ENCODE measurements at places on chromosomes 2 and 18.

- no peak for DNase-seq
These were observed 117.5 kb upstream of the TPO start for GRCh38 chr2:1295740-1296139.

- DNase-seq = no peak
These were observed 2.7 kb upstream of the VWA3B start for GRCh38 chr2:98084151-98084868.

DNA sequence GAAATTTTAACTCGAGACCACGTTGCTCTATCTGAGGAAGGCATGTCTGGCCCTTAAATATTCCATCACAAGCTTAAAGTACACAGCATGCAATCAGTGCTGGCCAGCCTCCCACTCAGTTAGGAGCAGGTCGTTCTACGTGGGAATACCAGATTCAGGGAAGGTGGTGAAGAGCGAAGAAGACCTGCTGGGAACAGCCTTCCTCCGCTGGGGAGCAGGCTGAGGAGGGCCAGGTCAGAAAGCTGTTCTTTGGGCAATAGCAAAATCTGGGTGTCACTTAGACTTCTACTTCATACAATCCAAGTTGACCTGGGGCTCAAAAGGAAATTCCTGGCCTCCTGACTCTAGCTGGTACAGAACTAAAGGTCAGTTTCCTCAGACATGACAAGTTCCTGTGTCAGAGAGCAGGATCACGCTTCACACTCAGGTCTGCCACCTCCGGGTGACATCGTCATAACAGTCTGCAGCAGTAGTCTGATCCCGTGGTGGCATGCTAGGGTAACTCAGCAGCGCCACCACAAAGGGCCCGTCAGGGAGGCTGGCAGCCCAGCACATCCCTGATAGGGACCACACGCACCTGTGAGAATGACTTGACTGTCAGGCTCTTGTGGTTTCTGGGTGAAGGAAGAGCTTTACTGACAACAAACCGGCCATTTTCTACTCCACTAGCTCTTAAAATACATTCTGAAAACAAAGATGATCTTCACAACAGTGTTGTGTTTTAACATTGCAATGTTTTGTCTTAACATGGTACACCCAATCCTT lies 35.2 kb upstream of the NAPG start:
- no peak for DNase-seq

DNA sequence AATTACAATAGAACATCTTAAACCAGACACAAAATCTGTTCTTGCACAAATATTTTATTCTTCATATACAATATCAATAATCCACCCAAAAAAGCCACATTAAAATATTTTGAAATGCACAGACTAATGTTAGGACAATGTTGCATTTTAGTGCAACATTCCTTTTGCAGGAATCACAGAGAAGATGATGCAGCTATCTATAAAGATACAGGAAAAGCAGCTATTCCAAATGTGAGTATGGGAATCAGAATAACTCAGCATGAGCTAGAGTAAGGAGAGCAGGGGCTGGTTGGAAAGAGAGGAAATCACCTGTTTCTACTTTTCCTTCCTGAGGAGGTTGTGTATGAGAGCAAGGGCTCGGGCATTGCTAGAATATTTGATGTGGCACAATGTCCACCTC lies 4.8 kb downstream of the C2orf66 start:
- DNase-seq = no peak

GRCh38 chr2:191806396-191806795 lies 40.5 kb downstream of the CAVIN2 start:
- no peak for DNase-seq

GRCh38 chr2:23384551-23385343 lies at the start of gene KLHL29:
TSS of gene KLHL29 (plus strand) at chr2:23385179. CDS start at chr2:23562197, 177,018 bp downstream.
- peak; percentile 28 for DNase-seq

DNA sequence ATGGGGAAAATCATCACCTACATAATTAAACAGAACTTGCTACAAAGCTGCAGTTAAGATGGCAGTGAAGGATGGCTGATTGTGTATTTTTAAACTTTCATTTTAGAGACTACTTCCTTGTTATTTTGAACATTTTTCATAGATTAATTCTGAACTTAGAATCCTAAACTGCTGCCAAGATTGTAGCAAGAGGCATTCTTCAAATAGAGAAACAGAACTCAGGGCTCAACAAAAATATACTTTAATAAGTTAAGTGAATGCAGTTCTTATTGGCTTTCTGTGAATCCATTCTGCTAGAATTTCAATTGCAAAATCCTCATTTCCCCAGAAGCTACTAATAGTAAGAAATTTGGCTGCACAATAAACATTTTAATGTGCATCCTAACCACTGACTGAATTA lies 160.3 kb downstream of the L3MBTL4 start:
- no peak for DNase-seq

- DNase-seq = no peak
These were observed 92.4 kb downstream of the PLB1 start for GRCh38 chr2:28588292-28588670.

GRCh38 chr2:235468978-235469655 lies 24.7 kb upstream of the AGAP1 start:
- DNase-seq = no peak

GRCh38 chr2:222878877-222879603 lies 18.2 kb downstream of the ACSL3 start:
- no peak for DNase-seq

GRCh38 chr2:163613266-163613731 lies 122.5 kb downstream of the FIGN start:
- DNase-seq = no peak

GRCh38 chr2:242040681-242041080 lies 171.2 kb downstream of the RTP5 start:
- DNase-seq = no peak

DNA sequence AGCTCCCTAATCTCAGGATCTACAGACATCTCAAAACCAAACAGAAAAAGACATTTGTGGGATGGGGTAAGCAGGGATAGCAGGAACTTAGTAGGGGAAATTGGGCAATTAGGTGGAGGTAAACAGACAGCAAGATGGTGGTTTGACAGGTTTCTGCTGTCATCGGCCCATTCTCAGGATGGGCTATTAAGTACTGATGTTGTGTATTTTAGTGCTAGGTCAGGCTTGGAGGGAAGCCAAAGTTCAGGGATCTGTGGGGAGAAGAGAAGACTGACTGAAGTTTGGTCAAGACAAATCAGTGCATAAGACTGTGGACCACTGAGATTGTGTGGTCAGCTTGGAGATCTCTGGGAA lies 96.8 kb upstream of the THUMPD2 start:
- no peak for DNase-seq

DNA sequence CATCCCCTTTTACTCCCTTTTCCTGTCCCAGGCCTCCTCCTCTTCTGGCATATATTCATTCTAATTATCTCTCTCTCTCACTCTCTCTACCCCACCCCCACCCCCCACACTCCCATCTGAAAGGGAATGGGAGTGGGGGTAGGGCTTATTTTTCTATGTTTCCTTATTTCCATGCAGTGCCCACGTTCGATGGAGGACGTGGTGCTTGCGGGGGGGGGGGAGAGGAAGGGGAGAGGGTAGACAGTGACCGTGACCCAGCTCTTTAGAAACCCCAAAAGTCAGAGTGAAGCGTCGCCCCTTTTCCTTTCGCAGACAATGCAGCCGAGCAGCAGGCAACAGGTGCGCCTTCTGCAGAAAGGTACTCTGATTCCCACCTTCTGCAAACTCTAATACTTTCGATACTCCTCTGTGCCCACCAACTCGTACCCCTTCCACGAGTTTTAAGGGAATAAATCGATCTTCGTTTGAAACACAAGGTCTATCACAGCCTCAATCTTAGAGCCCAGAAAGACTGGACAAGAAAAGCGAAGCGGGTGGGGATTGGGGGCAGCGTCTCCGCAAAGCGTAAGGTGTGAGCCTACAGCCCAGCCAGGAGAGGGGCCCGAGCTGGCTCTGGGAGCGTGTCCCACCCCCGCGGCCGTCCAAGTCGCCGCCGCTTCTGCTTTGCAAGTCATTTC lies 891 bp upstream of the NR4A2 start:
- no peak for DNase-seq

- DNase-seq = no peak
These were observed 191.8 kb upstream of the LRRTM1 start for GRCh38 chr2:80496346-80496745.

GRCh38 chr2:134391751-134392160 lies 137.9 kb downstream of the MGAT5 start:
- no peak for DNase-seq

- no peak for DNase-seq
These were observed 245.7 kb upstream of the RND3 start for GRCh38 chr2:150733051-150733618.

DNA sequence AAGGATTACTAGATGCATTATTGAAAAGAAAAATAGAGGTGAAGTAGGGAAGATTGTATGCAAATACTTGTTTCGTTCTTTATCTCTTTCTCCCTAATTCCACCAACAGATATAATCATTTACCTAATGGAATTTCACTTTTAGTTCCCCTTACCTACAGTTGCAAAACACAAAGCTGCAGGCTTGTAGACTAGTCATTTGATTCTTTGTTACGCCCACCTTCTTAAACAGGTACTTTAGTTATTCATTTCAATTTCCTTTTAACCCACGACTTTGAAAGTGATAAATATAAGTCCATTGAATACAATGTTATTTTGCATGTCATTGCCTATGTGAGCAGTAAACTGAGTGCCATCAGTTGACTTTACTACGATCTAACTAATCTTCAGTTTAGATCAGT lies 3.9 kb upstream of the HRH4 start:
- DNase-seq = no peak

GRCh38 chr2:110690083-110690965 lies 12.5 kb upstream of the BUB1 start:
- no peak for DNase-seq

DNA sequence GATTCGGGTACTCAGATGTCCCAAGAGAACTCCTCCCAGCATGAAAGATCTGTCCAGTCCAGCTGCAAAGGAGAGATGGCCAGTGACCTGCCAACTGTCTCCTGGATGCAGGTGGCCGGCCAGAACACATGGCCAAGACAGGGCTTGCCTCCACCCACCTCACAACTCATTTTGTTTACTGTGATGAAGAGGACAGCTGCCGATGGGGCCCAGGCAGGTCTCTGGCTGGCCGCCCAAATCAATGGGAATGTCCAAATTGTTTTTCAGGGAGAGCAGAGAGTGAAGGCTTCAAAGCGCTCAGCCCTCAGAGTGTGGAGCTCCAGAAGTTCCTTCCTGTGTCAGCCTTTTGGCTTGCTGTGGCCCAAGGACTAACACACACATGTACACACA lies 41.9 kb downstream of the FOSL2 start:
- no peak for DNase-seq

DNA sequence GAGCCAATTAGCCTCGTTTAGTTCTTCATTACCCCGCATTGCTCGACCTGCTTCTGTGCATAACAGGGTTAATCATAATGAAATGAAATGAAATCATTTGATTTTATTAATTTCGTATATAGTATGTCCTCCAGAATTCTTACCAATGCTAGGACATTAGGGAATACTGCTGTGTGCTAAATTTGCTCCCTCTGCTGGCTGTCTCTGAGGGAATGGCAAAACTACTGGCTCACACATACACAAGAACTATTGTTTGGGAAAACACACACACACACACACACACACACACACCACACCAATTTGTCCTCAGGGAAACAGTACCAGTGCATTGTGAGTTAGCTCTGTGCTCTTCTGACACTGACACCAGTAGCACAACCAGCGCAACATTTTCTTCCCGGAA lies 273.3 kb upstream of the TCF4 start:
- DNase-seq = no peak

GRCh38 chr18:51767293-51767692 lies 569.8 kb upstream of the MEX3C start:
- no peak for DNase-seq

DNA sequence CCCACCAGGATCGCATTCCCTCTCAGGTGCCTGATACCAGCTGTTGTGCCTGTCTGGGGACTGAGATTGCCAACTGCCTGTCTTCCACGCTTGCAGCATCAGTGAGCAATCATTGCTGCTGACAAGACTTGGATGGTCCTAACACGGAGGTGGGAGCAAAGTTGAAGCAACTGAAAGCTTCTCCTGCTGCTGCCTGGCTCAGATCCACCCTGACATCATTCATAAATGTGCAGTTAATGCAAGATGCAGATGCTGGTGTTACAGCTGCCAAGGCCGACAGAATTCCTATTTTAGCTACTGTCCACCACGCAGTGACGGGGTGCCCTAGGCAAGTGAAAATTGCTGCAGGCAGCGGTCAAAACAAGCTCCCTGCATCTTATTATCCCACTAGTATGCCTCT lies 131.4 kb downstream of the VWC2L start:
- DNase-seq = no peak

- DNase-seq = no peak
These were observed 16.3 kb downstream of the FOSL2 start for GRCh38 chr2:28408764-28409599.

- DNase-seq = no peak
These were observed at the start of gene MSL3B for GRCh38 chr2:233867993-233868532. TSS of gene MSL3B (minus strand) at chr2:233868386.

DNA sequence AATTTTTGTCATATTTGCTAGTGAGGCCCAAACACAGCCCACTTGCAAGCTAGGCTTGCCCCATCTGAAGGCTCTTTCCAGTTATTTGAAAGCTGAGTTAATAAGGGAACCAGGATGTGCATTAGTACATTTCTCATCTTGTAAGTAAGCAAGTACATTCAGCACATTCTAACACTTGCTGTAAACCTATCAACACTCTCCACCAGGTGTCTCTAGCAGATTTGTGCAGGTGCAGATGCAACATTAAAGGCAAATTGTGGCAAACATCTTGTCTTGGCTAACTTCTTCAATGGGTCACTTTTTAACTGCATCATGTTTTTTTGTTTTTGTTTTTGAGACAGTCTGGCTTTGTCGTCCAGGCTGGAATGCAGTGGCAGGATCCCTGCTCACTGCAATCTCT lies 25.3 kb upstream of the MFSD6 start:
- DNase-seq = no peak

DNA sequence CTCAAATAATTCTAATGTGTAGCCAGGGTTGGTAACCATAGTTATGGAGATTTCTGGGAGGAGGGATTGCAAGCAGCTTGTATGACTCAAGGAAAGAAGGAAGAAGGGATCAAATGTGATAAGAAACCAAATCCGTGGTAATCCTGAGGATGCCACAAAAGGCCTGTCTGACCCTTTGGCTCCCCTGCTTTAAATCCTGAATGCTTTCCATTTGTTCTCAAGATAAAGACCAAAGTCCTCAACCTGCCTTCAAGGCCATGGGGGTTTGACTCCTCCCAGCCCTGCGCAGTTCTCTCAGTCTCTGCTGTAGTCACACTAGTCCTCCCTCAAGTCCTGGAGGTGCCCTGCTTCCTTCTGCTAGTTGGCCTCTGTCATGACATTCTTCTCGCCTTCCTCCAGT lies 74.0 kb downstream of the SUMO1 start:
- DNase-seq = no peak

GRCh38 chr2:64625299-64626145 lies 28.2 kb downstream of the SERTAD2 start:
- no peak for DNase-seq

GRCh38 chr2:47198985-47199451 lies 43.9 kb upstream of the STPG4 start:
- no peak for DNase-seq

GRCh38 chr2:148813603-148814065 lies 61.4 kb upstream of the KIF5C start:
- DNase-seq = no peak

GRCh38 chr2:198657512-198658121 lies 800.1 kb downstream of the SATB2 start:
- no peak for DNase-seq

All from NCI-H1417 treated with DMSO at 0.1 percent for 48 hours (cell line).